ENCODE measurements at places on chromosomes 3 and 15. TPM values are rescaled to one million over a fixed set of nuclear protein-coding genes. Genes with fewer than 3 reads are reported as not detected.

Gene STAG1
- 89.9 TPM for total RNA-seq

Gene SLC7A14
- not detected for total RNA-seq

Gene CIDEC
- total RNA-seq: not detected

Gene C3orf52
- 54.2 TPM for total RNA-seq

Gene SQOR
- 62.5 TPM for total RNA-seq

Gene GCNT3
- total RNA-seq: 16.9 TPM

Gene LMAN1L
- 5.9 TPM for total RNA-seq

Gene SLC22A13
- total RNA-seq: 0.73 TPM

Gene ALDH1L1
- total RNA-seq: 17.4 TPM

Gene ZNF662
- 4.7 TPM for total RNA-seq

Data from stomach (tissue), 19 donors.